ENCODE measurements at places on chromosomes 3 and 15.
A peak's percentile ranks its signal among the peaks of the same experiment; 100 is the strongest.

GRCh38 chr3:50495609-50496423, 7.6 kb downstream of the CACNA2D2 start:
- no peak for DNase-seq

DNA sequence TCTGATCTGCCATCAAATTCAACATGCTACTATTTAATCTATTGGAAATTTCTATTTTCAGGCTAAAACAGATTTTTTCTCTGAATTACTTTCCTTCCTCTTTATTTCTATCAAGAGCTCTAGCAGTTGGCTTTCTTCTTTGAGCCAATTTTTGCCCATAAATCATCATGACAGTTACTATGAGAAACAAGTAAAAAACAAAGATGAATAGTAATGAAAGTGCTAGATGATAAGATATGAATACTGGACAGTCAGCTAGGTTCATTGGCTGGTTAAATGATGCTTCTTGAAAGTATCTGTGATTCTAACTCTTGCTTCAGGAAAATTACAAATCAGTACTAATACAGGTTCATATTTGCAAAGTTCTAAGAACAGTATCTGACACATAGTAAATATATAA, 38.6 kb upstream of the NANOGP8 start:
- no peak for DNase-seq

GRCh38 chr15:55475842-55476241, 32.2 kb downstream of the DNAAF4 start:
- no peak for DNase-seq

DNA sequence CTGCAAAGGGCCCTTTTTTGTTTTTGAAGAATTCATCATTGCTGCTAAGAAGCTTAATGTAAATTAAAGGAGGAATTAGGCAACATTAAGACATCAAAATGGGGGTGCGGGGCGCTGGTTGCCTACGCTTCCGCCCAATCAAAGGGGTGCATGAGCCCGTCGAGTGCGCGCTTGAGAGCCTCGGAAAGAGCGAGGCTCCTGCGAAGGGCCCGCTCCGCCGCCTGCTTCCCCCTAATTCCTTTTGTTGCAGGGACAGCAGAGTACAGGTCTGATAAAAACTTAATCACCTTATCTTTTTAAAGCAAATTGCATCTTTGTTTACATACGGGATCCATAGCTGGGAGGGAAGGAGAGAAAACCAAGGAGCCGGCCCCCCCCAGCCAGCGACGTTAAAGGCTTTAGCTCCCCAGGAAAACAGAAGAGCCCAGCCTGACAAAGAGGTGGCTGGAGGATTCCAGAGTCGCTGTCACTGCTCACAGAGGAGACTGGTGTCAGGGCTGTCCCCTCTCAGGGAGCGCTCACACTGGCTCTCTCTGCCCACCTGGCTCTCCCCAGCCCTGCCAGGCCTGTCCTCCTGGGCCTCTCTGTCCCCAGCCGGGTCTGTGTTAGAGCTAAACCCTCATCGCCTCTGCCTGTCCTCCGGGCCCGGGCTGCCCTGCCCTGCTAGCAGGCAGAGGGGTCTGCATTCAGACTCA, 67.3 kb downstream of the DNAJB8 start:
- no peak for DNase-seq

GRCh38 chr3:140428380-140428779, 249.5 kb upstream of the TRIM42 start:
- DNase-seq, result no peak

GRCh38 chr3:185912929-185913901, 24.6 kb downstream of the TRA2B start:
- DNase-seq, result no peak

- DNase-seq, result no peak
Measured at GRCh38 chr15:74327756-74328155, 39.7 kb downstream of the CYP11A1 start.

GRCh38 chr3:130707902-130708601, 38.6 kb downstream of the PIK3R4 start:
- DNase-seq, result no peak

DNA sequence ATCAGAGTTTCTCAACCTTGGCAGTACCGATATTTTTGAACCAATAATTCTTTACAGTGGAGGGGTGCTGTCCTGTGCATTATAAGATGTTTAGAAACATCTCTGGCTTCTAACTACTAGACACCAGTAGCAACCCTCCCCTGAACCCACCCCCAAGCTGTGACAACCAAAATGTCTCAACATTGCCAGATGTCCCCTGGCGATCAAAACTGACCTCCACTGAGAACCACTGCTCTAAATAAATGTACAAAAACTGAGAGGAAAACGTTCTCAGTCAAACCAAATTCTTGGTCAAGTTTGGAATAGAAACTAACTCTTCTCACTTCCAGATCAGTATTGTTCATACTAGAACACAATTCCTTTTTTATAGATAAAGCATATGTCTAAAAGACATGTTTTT, 58.5 kb downstream of the GPR160 start:
- no peak for DNase-seq

GRCh38 chr3:138834596-138835396, at the start of gene PIK3CB:
Gene PIK3CB (minus strand): TSS chr3:138834928. CDS start chr3:138759343, 75,585 bp downstream.
- DNase-seq, result no peak

GRCh38 chr3:81270603-81271379, 490.7 kb downstream of the GBE1 start:
- DNase-seq, result no peak

DNA sequence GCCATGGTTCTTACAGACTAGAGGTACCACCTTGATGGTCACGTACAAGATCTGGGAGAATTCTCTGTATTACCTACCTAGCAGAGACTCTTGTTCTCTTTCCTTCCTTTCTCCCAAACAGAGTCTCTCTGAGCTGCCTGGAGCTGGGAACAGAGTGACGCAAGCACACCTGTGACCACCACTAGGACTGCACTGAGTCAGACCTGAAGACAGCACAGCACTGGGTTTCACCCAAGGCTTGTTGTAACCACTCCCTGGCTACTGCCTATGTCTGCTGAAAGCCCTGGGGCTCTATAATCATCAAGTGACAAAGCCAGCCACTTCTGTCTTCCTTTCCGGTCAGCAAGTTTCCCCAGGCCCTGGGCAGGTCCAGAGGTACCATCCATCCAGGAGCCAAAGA, 293.3 kb upstream of the CNTN4 start:
- DNase-seq, result no peak

DNA sequence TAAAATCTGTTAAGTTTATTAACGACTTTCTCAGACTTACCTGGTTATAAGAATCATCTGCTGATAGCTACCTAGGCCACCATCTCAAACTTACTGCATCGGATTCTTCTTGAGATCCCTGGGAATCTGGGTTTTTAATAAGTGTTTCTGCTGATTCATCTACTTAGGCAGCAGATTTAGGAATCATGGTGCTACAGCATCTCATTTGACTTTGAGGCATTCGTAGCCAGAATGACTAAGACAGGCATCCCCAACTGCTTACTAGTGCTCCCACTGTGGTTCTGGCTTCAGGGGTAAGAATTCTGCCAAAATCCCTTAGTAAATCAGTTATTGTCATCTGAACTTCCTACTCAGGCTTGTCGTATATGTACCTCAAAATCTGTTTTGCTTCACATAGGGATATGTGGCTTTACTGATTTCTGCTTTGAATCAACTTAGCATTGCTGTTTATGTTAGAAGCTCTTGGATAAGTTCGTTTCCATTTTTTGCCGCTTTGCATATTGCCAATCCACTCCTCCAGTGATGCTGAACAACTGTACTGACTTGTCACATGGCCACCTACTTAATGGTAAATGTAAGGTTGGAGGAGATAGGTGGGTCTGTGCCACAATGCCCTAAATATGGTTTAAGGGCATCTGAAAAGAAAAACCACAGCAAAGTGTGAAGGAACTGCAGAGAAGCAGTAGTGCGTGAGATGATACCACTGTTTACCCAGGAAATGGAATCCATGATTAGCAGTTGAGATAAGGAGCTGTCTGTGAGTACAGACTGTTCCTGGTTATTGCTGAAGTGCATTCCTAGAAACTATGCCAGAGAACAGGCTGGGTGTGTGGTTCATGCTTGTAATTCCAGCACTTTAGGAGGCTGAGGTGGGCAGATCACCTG, 60.3 kb downstream of the MAP6D1 start:
- peak; percentile 81 for DNase-seq

GRCh38 chr3:145581694-145582093, 579.3 kb downstream of the PLOD2 start:
- no peak for DNase-seq

DNA sequence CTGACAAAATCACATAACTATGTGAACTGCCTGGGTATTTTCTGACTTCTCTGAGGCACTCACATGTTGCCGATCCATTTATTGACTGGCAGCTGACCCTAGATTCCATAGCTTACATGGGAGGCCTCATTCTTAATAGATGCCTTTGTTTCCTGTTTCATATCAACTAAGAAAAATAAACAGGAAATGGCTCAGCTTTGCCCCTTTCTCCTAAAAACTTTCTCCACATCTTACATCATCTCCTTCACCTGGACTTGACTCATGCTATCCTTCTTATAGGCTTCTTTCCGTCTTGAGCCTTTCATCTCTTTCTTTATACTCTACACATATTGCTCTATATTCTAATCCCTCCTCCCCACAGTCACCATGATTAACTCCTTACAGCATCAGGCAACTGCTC, 38.0 kb downstream of the TXNRD3 start:
- no peak for DNase-seq

DNA sequence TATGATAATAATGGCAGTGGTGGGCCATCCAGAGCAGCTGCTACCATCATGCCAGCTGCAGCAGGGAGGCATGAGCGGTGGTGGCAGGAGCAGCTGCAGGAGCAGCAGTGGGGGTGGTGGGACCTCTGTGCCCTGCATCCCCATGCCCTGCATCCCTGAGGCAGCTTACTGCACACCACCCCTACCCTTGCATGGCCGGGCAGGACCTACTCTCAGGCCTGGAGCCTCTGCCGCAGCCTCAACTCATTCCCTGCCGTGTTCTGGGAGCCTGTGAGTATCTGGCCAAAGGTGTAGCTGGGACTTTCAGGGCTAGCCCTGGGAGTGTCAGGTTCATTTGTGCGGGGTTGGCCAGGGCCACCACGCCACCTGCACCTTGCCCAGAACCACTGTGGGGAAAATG, 3.3 kb upstream of the XCR1 start:
- DNase-seq, result no peak

DNA sequence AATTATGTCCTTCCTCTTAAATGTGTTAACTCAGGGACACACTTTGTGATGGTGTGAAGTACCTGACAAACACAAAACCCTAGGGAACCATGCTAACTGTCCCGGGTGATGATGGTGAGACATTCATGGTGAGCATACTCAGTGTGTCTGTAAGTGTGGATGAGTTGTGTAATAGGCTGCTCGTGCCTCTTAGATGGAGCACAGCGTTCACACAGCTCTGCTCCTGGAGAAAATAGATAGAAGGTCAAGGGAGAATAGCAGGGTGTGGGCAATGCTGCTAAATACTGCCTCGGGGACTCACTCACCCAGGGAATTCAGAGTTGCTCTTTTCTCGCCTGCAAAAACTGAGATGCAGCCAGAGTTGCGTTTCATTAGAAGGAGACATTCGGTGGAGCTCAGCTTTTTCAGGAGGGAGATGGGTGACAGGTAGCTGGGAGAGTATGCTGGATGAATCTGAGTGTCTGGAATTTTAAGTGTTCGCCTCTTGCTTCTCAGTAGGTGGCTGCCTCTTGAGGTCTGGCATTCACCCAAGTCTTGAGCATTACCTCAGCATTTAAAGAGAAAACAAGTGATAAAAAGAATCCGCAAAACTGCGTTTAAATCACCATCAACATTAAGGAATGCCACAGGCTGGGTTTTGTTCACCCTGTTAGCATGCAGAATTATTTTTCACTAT, 813.2 kb downstream of the AGBL1 start:
- peak; percentile 8 for DNase-seq

DNA sequence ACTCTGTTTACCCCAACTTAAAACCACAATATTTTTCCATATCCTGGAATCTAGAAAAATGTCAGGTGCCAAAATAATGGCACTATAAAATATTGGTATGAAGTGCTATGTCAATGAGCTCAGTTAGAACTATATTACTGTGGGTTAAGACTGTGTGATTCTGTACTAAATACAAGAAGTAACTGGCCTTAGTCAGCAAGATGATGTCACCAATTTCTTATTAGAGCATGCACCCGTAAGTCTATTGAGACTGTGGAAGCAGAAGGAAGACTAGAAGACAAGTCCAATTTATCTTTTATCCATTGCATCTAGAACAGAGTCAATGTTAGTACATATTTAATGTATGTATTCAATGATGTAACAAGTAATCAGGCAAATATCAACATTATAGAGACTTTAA, 25.0 kb downstream of the LRRC58 start:
- DNase-seq, result no peak

- DNase-seq, result no peak
Measured at GRCh38 chr3:179829401-179829800, 176.6 kb downstream of the USP13 start.

DNA sequence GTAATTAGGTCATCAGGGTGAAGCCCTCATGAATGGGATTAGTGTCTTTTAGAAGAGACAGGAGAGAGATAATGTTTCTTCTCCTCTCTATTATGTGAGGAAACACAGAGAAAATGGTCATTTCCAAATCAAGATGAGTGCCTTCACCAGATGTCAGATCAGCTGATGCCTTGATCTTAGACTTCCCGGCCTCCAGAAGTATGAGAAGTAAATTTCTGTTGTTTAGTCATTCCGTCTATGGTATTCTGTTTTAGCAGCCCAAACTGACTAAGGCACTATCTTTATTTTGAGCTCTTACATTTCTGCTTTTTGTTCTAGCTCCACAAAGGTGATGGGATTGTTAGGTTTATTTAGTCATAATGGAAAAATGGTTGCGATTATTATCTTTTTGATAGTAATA, 273.2 kb upstream of the GADL1 start:
- DNase-seq, result no peak

DNA sequence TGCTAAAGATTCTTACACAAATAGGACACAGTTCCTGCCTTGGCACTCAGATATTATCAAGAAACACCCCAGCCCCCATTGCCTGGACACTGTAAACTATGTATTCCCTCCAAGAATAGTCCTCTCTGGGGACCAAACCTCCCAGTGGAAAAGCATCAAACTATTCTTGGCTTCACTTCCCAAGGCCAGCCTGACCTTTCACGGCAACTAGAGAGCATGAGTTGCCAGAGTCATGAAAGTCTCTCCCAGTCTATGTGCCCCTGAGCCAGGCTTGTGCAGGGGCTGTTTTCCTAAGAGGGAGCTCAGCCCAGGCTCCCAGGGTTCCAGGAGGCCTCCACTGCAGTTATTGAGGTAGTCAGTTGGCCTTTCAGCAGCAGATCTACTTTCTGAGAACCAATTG, 251.9 kb upstream of the TGFBR2 start:
- no peak for DNase-seq

DNA sequence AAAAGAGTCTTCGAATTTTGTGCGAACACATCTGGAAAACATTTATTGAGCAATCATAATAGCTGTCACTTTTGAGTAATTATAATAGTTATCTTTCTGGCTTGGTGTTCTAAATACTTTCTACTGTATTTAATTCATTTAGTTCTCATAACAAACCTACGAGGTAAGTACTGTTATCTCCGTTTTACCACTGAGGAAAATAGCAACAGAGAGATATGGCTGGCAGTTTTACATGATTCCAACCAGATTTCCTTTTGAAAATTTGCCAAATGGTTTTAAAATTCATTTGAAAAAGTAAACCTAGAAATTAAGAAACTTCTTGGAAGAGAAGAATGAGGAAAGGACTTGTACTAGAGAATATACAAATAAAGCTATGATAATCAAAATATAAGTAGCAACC, 37.3 kb upstream of the MGA start:
- no peak for DNase-seq
